ENCODE measurements at places on chromosomes 7 and 10. TPM values are rescaled to one million over a fixed set of nuclear protein-coding genes. Genes with fewer than 3 reads are reported as not detected.

GRCh38 chr7:25359471-25360059 is 131.3 kb upstream of the NPVF start:
- H3K27ac ChIP-seq, result no peak overlapping the region
- no peaks in the 10 kb centered on the region for H3K27me3 ChIP-seq
- no peaks in the 10 kb centered on the region for H3K36me3 ChIP-seq
- DNase-seq, result no peak
- no peak overlapping the region for H3K4me3 ChIP-seq

DNA sequence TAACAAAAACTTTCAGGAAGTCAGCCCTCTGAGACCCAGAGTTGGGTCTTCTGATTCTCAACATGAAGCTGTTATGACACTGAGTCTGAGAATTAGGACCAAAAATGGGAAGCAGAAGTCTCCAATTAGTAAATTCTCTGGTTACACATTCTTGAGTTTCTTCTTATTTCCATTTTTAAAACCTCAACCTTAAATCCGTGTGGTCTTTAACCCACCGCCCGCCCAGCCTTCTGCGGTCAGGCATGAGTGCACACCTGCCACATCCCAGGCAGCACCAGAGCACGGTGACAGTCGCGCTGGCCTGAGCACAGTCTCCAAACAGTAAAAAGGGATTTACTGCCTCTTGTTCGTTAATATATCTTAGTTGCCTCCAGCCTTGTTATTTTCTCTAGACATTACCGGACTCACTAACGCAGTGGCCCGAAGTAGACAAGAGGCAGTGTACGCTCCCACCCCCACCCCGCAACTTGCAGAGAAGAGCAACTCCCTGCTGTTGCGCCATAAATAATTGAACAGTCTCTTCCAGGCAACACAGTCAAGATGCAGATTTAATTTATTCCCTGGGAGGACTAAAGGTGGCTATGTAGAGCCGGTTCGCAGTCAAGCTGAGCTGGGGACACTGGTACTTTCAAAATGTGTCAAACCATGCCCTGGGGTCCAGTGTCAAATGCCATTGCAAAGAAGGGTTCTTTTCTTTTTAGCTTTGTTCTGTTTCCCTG is 147.0 kb upstream of the CELF2 start:
- H3K27ac ChIP-seq, result peak overlapping the region; percentile 77
- no peaks in the 10 kb centered on the region for H3K36me3 ChIP-seq
- H3K27me3 ChIP-seq, result no peaks in the 10 kb centered on the region
- peaks cover 20% of the 10 kb centered on the region for H3K4me1 ChIP-seq

GRCh38 chr10:76479103-76479790 is 1047.8 kb downstream of the LRMDA start:
- no peaks in the 10 kb centered on the region for H3K27me3 ChIP-seq
- no peak overlapping the region for H3K4me3 ChIP-seq
- H3K4me1 ChIP-seq, result peaks cover 5% of the 10 kb centered on the region
- no peak overlapping the region for H3K27ac ChIP-seq

DNA sequence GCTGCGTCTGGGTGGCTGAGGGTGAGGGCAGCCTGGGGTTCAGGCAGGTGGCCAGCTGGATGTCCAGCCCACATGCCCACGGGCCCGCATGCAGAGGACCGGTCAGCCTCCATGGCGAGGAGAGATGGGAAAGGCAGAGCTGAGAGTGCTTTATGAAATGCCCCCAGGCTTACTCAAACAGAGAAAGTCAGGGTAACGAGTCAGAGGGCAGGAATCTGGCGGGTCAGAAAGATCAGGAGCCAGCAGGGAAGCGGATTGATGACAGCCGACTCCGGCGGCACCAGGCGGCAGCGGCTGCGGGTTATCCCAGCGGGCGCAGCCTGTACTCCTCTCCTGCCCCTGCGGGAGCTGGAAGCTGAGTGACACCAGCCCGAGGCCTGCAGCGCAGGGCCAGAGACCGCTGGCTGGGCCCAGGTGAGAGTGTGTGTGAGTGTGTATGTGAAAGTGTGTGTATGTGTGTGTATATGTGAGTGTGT is 13.4 kb downstream of the SLC13A4 start:
- no peaks in the 10 kb centered on the region for H3K27me3 ChIP-seq

GRCh38 chr7:55794527-55794926 is 68.0 kb downstream of the SEPTIN14 start:
- H3K36me3 ChIP-seq, result no peaks in the 10 kb centered on the region
- H3K27me3 ChIP-seq, result no peaks in the 10 kb centered on the region
- no peaks in the 10 kb centered on the region for H3K4me1 ChIP-seq
- DNase-seq, result no peak
- no peak overlapping the region for H3K4me3 ChIP-seq

GRCh38 chr10:50972591-50972990 is 87.2 kb upstream of the A1CF start:
- H3K36me3 ChIP-seq, result no peaks in the 10 kb centered on the region
- H3K4me1 ChIP-seq, result peaks cover 24% of the 10 kb centered on the region
- no peaks in the 10 kb centered on the region for H3K27me3 ChIP-seq
- H3K27ac ChIP-seq, result peak overlapping the region; percentile 74
- DNase-seq, result peak; percentile 65

DNA sequence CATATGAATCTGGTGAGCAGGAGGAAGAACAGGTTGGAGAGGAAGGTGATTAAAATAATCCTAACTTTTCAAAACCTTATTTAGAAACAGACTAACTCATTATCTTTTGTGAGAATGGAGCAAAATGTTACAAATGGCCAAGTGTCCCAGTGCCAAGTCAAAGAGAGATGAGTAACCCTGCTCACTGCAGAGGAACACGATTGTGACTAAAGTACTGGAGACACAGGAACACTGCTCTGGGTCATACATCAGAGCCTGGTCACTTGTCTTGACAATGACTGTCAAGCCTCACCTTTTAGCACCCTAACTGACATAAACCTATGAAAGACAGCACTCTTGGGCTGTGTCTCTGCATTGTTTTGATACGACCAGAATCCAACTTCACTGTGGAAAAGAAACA is 108.8 kb downstream of the SGMS1 start:
- no peak for DNase-seq
- H3K4me1 ChIP-seq, result peaks cover 31% of the 10 kb centered on the region
- no peaks in the 10 kb centered on the region for H3K27me3 ChIP-seq
- no peak overlapping the region for H3K27ac ChIP-seq
- no peak overlapping the region for H3K4me3 ChIP-seq

GRCh38 chr10:25393621-25394020 is 218.8 kb downstream of the GPR158 start:
- no peak overlapping the region for H3K27ac ChIP-seq
- no peaks in the 10 kb centered on the region for H3K4me1 ChIP-seq
- H3K36me3 ChIP-seq, result no peaks in the 10 kb centered on the region
- no peak overlapping the region for H3K4me3 ChIP-seq

- no peak overlapping the region for H3K27ac ChIP-seq
- no peak for DNase-seq
- H3K4me3 ChIP-seq, result no peak overlapping the region
- no peaks in the 10 kb centered on the region for H3K36me3 ChIP-seq
- H3K4me1 ChIP-seq, result no peaks in the 10 kb centered on the region
- no peaks in the 10 kb centered on the region for H3K27me3 ChIP-seq
Observed at GRCh38 chr7:122789156-122789555, 86.4 kb upstream of the RNF148 start.

DNA sequence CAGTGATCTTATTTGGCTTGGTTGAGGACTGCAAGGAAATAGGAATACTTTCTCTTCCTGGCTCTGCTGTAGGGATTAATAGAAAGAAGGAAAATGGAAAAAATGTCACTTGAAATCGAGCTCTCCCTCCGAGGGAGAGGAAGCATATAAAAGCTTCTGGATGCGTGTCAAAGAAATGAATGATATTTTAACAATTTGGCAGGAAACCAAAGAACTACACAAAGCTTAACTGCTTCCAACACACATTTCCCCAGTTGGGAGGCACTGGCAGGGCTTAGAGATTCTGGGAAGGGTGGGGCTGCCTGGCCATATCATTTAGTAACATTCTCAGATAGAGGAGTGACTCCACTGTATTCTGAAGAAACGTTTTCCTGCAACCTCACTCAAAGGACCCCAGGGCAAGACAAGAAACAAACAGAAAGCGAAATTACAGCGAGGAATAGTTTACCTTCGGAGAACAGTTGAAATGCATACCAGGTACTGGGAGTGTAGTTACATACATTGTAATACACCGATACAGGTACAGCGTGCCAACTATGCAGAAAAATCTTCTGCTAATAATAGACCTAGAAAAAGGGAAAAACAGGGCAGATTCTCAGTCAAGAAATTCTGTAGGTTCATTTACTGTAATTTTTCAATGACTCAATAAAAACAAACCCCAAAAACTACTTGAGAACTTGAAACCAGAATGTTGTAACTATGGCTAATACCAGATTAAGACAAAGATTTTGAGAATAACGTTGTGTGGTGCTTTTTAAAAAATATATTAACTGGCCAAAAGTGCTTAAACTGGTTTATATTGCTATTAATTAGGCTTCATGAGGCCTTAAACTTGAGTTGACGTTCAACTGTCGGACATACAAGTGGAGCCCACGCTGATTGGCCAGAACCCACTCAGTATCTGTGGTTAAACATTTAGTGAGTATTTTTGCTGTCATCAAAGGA is 75.7 kb upstream of the ASAH2 start:
- no peak overlapping the region for H3K4me3 ChIP-seq
- H3K27ac ChIP-seq, result peak overlapping the region; percentile 50
- DNase-seq, result no peak
- H3K36me3 ChIP-seq, result no peaks in the 10 kb centered on the region
- peaks cover 7% of the 10 kb centered on the region for H3K4me1 ChIP-seq
- H3K27me3 ChIP-seq, result no peaks in the 10 kb centered on the region

- H3K27me3 ChIP-seq, result no peaks in the 10 kb centered on the region
- H3K36me3 ChIP-seq, result no peaks in the 10 kb centered on the region
- no peaks in the 10 kb centered on the region for H3K4me1 ChIP-seq
- H3K4me3 ChIP-seq, result no peak overlapping the region
- H3K27ac ChIP-seq, result no peak overlapping the region
Observed at GRCh38 chr7:31791881-31792280, 104.9 kb downstream of the PPP1R17 start.

- no peaks in the 10 kb centered on the region for H3K36me3 ChIP-seq
- H3K4me3 ChIP-seq, result no peak overlapping the region
- H3K27ac ChIP-seq, result no peak overlapping the region
- no peak for DNase-seq
Observed at GRCh38 chr7:49669692-49670260, 103.7 kb upstream of the VWC2 start.

DNA sequence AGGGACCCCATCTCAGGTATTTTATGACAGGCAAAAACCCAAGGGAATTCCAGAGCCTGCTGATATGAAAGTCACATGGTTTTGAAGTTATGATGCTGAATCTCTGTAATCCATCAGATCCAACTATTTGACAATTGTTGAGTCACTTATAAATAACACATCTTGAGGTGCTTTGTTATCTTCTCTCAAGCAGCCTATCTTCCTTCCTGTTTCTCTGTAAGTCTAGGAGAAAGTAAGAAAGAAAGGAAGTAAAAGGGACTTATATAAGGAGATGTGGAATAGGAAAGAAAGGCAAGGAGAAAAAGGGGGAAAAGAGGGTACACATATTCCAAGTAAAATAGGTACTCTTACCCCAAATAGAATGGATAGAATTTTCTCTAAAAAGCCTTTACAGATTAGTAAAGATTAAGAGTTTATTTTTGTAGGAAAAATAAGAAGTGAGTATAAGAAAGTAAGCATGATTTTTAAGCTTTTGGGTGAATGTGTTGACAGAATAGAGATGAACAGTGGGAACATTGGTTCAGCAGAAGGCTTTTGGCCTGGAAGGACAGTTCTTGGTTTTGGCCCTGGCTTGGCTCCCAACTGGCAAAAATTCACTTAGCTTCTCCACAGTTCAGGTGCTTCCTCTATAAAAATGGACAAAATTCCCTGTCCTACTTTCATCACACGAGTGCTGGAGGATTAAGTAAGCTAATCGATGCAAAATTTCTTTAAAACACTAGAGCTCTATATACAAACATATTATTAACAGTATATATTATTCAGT is 39.6 kb upstream of the ANK3 start:
- no peak for DNase-seq
- H3K27ac ChIP-seq, result no peak overlapping the region
- no peaks in the 10 kb centered on the region for H3K27me3 ChIP-seq
- no peaks in the 10 kb centered on the region for H3K36me3 ChIP-seq
- H3K4me1 ChIP-seq, result peaks cover 29% of the 10 kb centered on the region
- no peak overlapping the region for H3K4me3 ChIP-seq

DNA sequence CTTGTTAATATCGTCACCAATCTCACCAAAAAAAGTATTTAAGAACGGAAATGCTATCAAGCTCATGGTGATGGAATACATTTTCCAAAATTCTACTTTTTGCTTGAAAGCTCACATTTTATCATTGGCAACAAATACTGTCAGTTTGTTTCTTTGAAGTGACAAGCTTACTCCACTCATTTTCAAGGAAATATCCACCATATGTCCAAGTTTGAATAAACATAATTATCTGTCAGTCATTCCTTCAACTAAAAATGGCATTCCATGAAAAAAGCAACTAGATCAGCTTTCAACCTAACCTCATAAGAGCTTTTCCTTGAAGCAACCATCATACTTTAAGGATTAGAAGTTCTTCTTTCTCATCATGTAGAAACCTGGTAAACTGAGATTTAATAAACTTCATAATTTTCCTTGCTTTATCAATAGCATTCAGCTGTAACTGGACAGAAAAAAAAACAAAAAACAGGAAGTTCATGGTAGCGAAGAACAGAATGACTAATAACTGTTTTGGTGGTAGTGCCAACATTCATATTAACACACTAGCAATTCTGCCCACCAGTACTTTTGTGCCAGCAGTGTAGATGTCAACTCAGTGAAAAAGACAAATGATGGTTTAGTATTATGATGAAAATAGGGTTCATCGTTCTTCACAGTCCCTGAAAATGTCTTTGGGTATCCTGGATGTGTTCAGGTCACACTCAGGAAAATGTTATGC is 764.9 kb downstream of the GRM8 start:
- H3K36me3 ChIP-seq, result no peaks in the 10 kb centered on the region
- no peak overlapping the region for H3K4me3 ChIP-seq
- no peaks in the 10 kb centered on the region for H3K27me3 ChIP-seq

DNA sequence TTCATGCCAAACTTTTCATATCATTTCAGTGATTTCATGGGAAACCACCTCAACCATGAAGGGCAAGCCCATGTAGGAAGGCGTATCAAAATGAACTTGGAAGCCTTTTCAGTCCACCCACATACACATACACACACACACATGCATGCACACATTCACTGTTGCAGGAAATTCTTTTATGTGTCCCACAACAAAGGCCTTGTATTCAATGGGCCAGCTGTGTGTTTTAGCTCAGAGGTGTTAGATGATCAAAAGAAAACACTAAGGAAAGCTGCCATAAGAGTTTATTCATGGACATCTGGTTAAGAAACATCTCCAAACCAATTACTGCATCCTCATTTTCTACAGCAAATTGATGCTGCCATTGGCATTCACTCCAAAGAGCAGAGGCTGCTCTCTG is 74.4 kb upstream of the STK17A start:
- no peaks in the 10 kb centered on the region for H3K36me3 ChIP-seq
- peaks cover 3% of the 10 kb centered on the region for H3K27me3 ChIP-seq
- no peaks in the 10 kb centered on the region for H3K4me1 ChIP-seq
- H3K4me3 ChIP-seq, result no peak overlapping the region
- no peak overlapping the region for H3K27ac ChIP-seq
- DNase-seq, result no peak

- peaks cover 9% of the 10 kb centered on the region for H3K4me1 ChIP-seq
- no peak overlapping the region for H3K4me3 ChIP-seq
- no peak overlapping the region for H3K27ac ChIP-seq
- no peaks in the 10 kb centered on the region for H3K27me3 ChIP-seq
- DNase-seq, result no peak
Observed at GRCh38 chr10:94173594-94173993, 179.9 kb downstream of the PLCE1 start.

Gene ERVW-1
- total RNA-seq, result not detected

Gene OR2A25
- total RNA-seq, result not detected

Gene TRPV5
- total RNA-seq, result not detected

Gene CFAP43
- not detected for total RNA-seq

Gene HMX2
- not detected for total RNA-seq

Gene CCDC172
- not detected for total RNA-seq

Gene LEP
- 10.8 TPM for total RNA-seq

Gene SDK1
- 6.0 TPM for total RNA-seq

Measured in transverse colon (tissue), 4 donors.